ENCODE measurements at places on chromosomes 12 and 14.

DNA sequence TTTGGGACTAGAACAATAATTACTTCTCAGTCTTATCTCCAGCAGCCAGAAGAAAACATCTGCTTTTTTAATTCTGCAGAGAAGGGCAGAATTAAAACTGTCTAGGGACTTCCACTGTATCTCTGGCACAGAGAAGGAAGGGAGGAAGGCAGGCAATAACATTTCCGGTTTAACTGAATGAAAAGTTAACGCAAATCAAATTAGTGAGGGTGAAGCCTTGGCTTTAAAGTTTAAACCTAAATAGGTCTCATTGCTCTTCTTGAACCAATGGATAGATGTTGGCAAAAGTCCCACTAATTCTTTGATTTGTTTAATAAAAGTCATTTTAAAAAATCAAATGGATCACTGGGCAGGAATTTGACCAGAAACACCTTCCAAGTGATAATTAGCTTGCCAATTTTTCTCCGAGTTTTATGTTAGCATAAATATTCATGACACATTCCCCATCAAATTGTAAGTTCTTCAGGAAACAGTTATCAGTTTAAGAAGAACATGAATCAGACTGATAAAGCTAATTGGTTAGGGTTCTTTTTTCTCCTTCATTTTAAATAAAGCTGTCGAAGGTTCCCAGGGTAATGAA lies 181.9 kb downstream of the SLC15A5 start:
- DNase-seq: no peak

DNA sequence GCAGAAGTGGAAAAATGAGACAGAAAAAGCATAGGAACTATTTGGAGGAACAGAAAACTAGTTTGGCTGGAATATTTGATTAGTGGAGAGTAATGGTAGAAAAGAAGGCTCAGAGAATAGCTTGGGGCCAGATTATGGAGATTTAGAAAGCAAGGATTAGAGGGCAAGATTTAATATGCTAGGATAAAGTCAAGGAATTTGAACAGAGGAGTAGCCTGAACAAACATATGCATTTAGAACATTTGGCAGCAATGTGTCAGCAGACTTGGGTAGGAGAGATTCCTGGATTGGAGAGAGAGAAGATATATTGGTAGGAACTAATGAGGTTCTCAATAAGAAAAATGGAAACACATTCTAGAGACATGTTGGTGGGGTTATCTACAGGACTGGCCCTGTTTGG lies 229.2 kb upstream of the PKP2 start:
- no peak for DNase-seq

GRCh38 chr12:48311313-48311712 lies 39.4 kb downstream of the ZNF641 start:
- no peak for DNase-seq

- no peak for DNase-seq
These were observed 16.2 kb downstream of the MMP14 start for GRCh38 chr14:22852599-22852939.

DNA sequence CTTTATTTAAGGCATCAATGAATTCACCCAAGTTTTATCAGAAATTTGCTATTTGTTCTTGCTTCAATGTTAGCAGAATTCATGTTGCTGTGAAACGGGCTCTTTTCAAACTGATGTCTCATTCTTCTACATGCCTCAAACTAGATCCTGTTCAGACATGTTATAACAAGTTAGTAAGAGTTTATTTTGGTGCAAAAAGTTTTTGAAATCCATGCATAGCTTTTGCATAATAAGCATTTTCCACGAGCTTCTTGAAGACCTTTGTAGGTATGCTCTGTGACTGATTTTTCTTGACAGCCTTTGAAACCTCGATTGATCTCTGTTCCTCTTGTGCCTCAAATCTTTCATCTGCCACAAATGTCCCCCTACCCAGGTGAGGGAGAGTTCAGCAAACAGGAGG lies 275.2 kb downstream of the FOXN3 start:
- DNase-seq: no peak
